ENCODE measurements at places on chromosomes 16 and 17. TPM values are rescaled to one million over a fixed set of nuclear protein-coding genes. Genes with fewer than 3 reads are reported as not detected.

Gene TMEM204
- total RNA-seq: 4.8 TPM

Gene PRR35
- total RNA-seq: 0.11 TPM

Gene NDUFAF8
- 30.0 TPM for total RNA-seq

Gene CTRB1
- not detected for total RNA-seq

Gene TMEM235
- not detected for total RNA-seq

Gene CNEP1R1
- total RNA-seq: 38.7 TPM

Gene ZNF668
- 14.1 TPM for total RNA-seq

Gene PRSS36
- 0.33 TPM for total RNA-seq

Measured in uterine smooth muscle cell (primary cell).